Gastrocnemius medialis (tissue), 4 donors: ENCODE measurements at places on chromosomes 5 and 9. TPM values are rescaled to one million over a fixed set of nuclear protein-coding genes. Genes with fewer than 3 reads are reported as not detected.

DNA sequence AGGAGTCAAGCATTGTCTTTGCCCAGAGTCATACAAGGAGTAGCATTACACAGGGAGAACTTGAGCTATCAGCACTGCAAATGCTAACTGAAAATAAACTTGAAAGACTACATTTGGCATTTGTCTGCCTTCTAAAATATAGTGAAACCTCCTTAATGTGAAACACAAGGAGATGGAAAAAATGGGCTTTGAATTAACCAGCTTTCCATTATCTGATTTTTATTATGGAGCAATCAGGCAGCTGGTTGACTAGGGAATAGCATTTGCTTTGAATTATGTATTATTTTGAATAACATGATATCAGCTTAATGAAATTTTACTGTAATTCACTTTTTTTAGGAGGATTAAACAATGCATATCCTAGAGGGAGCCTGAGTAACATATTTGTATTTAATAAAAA lies 130.8 kb downstream of the GDNF start:
- peak overlapping the region; percentile 18 for H3K27ac ChIP-seq
- no peak overlapping the region for H3K4me3 ChIP-seq
- H3K36me3 ChIP-seq = no peaks in the 10 kb centered on the region
- H3K4me1 ChIP-seq = peaks cover 26% of the 10 kb centered on the region
- no peaks in the 10 kb centered on the region for H3K27me3 ChIP-seq

- no peak overlapping the region for H3K27ac ChIP-seq
- no peak overlapping the region for H3K4me3 ChIP-seq
- no peak for DNase-seq
- no peaks in the 10 kb centered on the region for H3K27me3 ChIP-seq
- peaks cover 7% of the 10 kb centered on the region for H3K36me3 ChIP-seq
Measured at GRCh38 chr5:67146574-67146973, 50.0 kb downstream of the CD180 start.

DNA sequence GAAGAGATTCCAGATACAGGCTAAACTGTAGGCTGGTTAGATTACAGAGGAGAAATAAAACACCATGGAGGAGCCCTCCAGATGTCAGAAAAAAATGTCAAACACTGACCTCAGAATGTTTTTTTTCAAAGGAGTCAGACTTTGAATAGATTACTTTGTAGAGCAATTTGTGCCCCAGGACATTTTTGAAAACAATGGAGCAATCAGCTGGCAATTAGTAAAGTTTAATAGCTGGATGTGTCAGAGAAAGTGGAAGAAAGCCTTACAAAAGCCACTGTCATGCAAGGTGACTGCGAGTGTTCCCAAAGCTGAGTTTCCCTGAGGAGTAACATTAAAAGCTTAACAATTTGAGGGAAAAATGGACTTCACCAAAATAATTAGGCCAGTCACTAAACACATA lies 417.8 kb upstream of the CTNND2 start:
- no peak overlapping the region for H3K4me3 ChIP-seq
- DNase-seq = no peak
- H3K4me1 ChIP-seq = no peaks in the 10 kb centered on the region
- no peaks in the 10 kb centered on the region for H3K36me3 ChIP-seq
- H3K27ac ChIP-seq = no peak overlapping the region

GRCh38 chr5:175444905-175445456 lies 999 bp upstream of the DRD1 start:
- no peak overlapping the region for H3K27ac ChIP-seq
- no peak for DNase-seq
- H3K4me3 ChIP-seq = peak overlapping the region; percentile 41

Gene PCDHGA4
- total RNA-seq = 1.4 TPM
